ENCODE measurements at places on chromosomes 12 and 14.

DNA sequence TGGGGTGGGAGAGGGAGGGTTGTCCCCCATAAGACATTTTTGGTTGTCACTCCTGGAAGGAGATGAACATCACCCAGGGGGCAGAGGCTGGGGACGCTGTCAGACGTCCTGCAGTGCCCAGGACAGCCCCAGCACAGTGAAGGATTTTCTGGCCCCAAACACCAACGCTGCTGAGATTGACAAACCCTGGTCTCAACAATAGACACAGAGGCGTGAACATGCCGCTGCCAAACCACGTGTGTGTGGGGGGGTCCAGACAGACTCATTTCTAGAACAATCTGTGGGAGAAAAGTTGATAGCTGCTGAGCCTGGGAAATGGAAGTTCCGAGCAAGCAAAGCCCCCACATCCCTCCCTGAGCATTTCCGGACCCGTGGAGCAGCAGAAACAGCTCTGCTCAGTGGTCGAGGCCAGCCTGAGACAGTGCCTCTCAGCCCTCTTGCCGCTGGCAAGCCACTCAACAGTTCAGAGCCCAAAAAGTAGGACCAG lies 43.8 kb upstream of the CLMN start:
- no peak for DNase-seq

DNA sequence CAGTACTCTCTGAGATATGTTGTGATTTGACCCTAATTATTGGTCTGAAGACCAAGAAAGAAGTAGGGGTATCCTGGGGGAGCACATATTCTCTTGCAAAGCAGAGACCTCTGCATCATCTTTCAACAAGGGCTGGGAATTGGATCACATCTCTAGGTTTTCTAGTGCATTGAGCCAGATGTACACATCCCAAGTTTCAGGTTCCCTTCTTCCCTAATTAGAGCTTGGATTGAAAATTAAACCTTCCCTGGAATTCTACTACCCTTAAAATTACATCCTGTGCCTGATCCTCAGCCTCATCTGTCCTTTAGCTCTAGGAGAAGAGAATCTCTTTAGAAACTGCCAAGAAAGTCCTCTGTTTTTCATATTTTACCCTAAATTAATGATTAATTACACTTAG lies 839.6 kb downstream of the SLC6A15 start:
- no peak for DNase-seq

- no peak for DNase-seq
Measured at GRCh38 chr12:28908646-28909045, 240.4 kb upstream of the FAR2 start.

DNA sequence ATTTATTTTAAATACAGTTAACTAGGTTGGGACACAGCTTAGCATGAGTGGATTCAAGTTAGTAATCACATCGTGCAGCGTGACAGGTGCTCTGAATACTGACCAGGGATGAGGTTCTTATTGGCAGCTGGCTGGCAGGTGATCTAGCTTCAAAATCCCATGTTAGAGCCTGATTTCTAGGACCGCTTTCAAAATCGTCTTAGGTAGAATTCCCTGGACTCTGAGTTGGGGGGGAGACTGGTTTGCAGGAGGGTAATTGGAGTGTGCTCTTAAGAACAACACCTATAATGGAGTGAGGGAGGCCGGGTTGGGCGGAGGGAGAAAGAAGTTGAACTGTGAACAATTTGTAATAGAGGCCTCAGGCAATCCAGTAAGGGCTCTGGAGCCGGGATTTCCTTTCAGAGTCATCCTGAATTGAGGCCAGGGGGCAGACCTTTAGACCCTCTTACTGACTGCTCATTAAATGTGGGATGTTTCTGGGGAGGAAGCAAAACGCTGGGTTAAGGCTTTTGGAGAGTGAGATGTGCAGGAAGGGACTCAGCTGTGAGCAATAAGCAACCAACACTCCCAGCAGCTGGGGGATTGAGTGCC lies 874 bp upstream of the YARS2 start:
- no peak for DNase-seq

- no peak for DNase-seq
Measured at GRCh38 chr14:32022938-32023466, 54.1 kb upstream of the ARHGAP5 start.

DNA sequence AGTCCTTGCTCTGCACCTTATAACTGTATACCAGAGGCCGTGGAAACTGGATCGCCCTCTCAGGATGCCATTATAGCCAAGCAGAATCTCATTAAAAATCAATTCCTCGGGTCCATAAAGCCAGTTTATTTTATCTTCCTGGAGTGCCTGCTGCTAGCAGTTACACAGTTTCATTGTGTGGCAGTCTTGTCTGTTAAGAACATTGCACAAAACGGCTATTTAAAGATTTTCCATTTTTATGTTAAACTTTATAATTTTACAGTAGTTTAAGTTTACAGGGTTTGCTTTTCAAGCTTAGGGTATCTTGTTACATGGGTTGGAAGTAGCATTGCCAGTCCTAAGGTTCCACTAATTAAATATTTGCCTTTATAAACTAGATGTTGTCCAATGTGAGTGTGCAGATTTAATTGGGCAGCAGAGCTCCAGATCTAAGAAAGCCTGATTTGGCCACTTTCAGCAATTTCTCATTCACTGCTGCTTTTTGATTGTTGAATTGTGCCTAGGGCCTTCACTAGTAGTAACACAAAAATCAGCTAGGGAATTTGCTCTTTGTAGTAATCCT lies 17.0 kb downstream of the TMEM30B start:
- DNase-seq, result no peak

DNA sequence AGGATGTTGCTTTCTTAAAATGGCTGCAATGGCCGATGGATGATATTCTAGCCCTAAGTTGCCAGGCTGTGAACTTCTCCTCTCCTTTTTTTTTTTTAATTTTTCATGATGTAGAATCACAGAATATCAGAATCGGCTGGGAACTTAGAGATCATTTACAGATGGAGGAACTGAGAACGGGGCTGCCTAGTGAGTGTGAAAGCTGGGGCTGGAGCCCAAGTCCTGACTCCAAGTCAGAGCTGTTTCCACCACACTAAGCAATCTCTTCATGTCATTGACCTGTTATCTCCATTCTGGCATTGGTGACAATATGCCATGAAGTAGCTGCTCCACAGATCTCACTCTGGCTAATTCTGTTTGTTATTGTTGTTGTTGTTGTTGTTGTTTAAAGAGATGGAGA lies 121.7 kb downstream of the SLC38A1 start:
- DNase-seq, result no peak

GRCh38 chr14:38791862-38792261 lies 311.2 kb downstream of the SEC23A start:
- DNase-seq, result no peak

DNA sequence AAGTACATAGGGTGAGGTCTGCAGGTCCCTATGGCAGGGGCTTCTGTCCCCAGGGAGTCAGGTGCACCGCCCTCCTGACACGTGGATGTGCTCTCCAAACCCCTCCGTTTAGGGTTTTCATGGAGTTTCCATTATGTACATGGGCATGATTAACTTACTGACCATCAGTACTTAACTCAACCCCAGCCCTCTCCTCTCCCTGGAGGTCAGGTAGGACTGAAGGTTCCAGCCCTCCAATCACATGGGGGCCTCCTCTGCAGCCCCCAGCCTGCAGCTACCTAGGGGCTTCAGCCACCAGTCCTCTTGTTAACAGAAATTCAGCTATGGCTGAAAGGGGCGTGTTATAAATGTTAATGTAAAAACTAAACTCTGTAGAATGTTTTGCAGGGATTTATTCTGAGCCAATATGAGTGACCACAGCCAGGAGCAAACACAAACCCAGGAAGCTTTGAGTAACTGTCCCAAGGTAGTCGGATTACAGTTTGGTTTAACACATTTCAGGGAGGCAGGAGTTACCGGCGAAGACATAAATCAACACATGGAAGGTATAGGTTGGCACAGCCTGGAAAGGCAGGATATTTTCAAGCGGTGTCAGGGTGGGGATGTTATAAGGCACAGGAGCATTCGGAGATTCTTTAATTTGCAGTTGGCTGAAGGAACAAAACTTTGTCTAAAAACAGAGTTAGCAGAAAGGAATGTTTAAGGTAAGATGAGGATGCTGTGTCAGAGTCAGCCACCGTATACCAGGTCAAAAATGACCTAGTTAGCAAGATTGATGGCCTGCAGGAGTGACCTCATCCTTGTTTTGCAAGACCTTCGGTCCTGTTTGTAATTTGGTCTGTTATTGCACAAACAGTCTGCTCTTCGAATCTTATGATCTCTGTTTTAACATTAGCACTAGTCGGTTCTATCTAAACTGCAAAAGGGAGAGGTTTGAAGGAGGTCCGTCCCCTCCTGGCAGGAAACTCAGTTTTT lies 75.2 kb downstream of the TNFAIP2 start:
- DNase-seq, result no peak

DNA sequence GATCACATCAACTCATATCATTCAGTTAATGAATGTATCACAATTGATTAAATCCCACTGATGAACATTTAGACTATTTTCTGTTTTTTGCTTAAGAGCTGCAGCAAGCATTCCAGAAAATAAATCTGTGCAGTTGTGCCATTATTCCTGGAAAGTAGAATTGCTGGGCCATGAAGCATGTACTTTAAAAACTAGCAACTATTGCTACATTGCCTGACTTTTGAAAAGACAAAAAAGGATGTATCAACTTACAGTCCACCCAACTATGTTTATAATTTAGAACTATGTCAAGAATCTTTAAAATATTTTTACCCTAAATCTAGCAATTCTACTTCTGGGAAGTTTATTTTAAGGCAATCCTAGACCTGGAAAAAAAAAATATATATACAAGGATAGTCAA lies 33.4 kb upstream of the ERGIC2 start:
- DNase-seq, result no peak

DNA sequence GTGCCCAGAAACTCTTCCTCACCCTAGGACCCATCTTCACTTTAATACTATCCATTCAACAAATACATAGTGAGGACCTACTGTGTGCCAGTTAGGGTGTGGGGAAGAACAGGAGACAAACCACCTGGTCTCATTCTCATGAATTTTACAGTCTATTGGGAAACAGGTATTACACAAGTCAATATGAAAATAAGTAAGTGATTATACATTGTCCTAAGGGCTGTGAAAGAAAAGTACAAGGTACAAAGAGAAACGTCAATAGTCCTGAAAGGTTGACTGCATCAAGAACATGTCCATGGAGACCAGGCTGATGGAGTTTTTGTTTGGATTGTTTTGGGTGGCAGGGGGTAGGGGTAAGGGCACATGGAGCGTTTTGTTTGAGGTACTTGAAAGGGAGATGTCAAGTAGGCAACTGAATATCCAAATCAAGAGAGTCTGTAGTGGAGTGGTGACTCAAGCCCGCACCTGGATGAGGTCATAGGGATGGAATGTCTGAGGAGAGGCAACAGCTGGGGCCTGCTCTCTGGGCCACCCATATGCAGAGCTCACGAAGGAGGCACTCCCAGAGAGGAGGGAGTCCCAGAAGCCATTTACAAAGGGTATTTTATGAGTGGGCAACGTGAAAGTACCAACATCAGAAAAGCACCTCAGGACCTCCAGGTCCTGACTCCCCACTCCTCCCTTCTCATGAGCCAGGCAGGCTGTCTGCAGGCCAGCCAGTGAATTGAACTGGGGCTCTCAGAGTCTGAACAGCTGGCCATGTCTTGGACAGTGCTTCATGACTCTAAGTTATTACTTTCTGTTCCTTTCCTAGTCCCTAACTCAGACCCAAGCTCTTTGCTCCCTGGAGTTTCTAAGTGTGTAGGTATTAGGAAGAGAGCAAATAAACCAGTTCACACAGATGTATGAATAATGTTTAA lies 272.0 kb downstream of the ZFP36L1 start:
- DNase-seq, result no peak

DNA sequence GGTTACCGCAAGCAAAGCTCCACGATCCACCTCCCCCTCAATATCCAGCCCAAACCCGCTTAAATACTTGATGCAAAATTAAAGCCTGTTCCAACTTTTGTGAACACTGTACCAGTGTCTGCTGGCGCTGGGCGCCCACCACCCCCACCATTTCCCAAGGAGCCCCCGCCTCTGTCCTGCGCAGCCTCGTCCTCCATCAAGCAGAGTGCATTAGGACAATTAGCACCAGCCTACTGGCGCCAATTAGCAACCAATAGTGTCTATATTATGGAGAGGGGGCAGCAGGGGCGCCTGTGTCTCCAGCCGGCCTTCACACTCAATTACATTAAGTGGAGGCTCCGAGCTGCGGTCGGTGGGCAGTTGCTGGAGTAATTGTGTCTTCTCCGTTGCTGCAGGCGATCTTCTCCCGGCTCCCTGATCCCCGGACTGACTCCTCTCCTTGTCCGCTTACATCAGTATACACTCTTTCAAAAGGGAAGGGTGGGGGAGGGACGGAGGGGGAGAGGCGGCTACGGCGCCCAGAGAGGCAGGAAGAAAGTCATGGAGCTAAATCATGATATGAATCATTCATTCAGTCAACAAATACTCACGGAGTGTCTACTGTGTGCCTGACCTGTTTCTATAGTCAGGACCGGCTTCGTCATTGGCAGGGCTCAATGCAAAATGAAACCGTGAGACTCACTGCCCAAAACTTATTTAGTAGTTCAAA lies 707.3 kb downstream of the MED13L start:
- DNase-seq, result no peak

- no peak for DNase-seq
Measured at GRCh38 chr12:31922341-31923062, 36.7 kb upstream of the RESF1 start.

GRCh38 chr12:116076399-116076798 lies 201.1 kb downstream of the MED13L start:
- DNase-seq, result no peak

GRCh38 chr12:92059960-92060359 lies 85.7 kb downstream of the BTG1 start:
- DNase-seq, result no peak
